ENCODE measurements at places on chromosomes 12 and 14.

- DNase-seq = no peak
These were observed 32.2 kb downstream of the RAB21 start for GRCh38 chr12:71786829-71787228.

GRCh38 chr14:55749201-55749812 is 169.3 kb downstream of the KTN1 start:
- no peak for DNase-seq

GRCh38 chr12:22588817-22589216 is 36.2 kb upstream of the ETNK1 start:
- DNase-seq = no peak

GRCh38 chr12:93970900-93971688 is 177.3 kb upstream of the PLXNC1 start:
- DNase-seq = no peak

- DNase-seq = no peak
These were observed 50.6 kb downstream of the WDHD1 start for GRCh38 chr14:54976316-54976715.

DNA sequence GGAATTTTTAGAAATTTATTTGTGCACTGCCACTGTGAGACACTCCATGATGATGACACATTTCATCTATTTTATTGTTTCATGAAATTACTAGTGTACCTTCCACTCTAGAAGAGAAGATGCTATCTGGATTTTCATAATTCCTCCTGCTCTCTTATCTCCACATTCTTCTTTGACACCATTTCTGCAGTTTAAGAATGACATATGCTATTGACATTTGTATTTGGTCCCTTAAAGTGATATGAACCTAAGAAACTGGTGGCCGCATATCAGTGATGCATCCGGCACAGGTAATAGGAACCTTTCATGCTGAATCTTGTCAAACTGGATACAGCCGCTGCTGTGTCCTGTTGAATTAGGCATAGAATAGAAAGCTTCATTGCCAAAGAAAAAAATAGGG is 696.3 kb downstream of the TMEM121 start:
- no peak for DNase-seq

- no peak for DNase-seq
These were observed 14.0 kb downstream of the RNASE9 start for GRCh38 chr14:20546877-20547276.

GRCh38 chr14:23663127-23663526 is 27.0 kb downstream of the DHRS2 start:
- no peak for DNase-seq

DNA sequence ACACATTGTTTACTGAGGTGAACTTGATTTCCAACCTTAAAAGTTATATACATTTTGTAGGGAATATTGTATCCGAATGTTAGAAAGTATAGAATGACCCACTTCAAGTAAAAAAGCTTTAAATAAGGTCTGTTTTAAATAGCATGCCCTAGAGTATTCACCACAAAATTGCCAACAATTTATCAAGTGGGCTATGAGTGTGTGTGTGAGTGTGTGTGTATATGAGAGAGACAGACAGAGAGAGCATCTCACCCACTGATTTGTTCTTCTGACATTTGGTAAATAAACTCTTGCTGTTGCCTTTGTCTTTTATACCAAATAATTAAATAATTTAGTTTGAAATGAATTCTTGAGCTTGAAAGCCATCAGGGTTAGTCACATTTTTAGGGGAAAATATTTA is 29.8 kb upstream of the RAP1B start:
- no peak for DNase-seq

DNA sequence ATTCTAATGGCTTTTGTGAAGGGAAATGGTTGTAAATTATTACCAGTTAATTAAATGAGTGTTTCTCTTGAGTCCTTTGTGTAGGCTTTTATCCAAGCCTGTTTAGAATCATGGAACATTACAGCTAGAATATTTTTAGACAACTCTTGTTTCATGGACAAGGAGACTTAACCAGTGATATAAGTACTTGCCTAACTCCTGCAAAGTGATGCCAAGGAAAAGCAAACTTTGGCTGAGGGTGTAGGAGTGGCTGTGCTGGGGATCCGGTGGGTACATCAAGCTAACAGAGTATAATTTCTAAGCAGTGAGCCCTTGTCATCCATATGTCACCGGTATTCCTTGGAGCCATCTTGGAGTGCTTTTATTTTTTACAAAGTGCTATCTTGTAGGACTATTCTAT is 61.5 kb downstream of the PRKCH start:
- DNase-seq = no peak

DNA sequence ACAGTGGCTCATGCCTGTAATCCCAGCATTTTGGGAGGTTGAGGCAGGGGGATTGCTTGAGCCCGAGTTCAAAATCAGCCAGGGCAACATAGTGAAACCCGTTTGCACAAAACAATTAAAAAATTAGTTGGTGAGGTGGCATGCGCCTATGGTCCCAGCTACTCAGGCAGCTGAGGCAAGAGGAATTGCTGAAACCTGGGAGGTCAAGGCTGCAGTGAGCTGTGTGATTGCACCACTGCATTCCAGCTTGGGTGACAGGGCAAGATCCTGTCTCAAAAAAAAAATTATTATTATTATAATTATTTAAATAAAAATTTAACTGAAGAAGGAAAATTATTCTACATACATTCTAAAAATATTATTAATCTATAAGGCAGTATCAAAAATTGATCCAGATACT is 164.1 kb downstream of the ITPR2 start:
- no peak for DNase-seq

- DNase-seq = no peak
These were observed 15.2 kb downstream of the RBM23 start for GRCh38 chr14:22903742-22904087.

- DNase-seq = no peak
These were observed 29.4 kb downstream of the PPP2R5E start for GRCh38 chr14:63513756-63514155.

DNA sequence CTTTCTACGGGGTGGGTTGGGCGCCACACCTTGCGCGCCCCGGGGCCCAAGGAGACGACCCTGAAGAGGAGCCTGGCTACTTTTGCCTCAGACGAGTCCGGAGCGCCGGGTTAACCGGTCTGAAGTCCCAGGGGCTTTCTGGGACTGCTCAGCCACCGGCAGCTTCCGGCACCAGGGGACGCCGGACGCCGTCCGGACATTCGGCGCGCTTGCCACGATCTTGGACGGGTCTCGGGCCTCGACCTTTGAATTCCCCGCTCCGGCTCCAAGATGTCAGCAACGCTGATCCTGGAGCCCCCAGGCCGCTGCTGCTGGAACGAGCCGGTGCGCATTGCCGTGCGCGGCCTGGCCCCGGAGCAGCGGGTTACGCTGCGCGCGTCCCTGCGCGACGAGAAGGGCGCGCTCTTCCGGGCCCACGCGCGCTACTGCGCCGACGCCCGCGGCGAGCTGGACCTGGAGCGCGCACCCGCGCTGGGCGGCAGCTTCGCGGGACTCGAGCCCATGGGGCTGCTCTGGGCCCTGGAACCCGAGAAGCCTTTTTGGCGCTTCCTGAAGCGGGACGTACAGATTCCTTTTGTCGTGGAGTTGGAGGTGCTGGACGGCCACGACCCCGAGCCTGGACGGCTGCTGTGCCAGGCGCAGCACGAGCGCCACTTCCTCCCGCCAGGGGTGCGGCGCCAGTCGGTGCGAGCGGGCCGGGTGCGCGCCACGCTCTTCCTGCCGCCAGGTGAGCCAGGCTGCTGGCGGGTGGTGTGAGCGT is at the start of gene ACOT4:
Gene ACOT4, plus strand, starts transcription at position 184 of the 760 bp plus-strand sequence. Its CDS starts 87 bp downstream, at position 271.
- peak; percentile 57 for DNase-seq

DNA sequence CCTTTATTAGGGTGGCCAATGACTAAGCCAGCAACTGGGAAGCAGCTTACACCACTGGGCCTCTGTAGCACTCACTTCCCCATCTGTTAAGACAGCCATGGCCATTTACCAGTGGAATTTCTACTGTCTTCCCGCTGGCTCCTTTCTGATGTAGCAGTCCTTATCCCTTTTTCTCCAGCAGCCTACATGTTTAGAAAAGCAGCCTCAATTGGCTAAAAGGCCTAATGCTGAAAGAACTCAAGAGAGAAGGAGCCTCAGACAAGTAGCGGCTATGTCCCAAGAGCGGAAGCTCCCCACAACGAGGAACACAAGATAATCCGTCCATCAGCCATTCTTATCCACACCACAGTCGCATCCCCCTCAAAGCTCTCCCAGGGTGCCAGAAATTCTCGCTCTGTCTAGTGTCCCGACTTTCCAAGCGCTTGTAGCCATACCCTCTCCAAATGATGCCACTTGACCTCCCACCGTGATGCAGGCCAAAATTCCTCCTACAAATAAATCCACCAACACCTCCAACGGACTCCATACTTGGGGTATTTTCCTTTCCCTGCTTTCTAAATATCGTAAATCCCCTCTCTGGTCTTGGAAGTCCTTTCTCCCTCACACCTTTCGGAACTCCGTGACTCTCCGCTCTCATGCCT is 624 bp downstream of the M6PR start:
- no peak for DNase-seq

DNA sequence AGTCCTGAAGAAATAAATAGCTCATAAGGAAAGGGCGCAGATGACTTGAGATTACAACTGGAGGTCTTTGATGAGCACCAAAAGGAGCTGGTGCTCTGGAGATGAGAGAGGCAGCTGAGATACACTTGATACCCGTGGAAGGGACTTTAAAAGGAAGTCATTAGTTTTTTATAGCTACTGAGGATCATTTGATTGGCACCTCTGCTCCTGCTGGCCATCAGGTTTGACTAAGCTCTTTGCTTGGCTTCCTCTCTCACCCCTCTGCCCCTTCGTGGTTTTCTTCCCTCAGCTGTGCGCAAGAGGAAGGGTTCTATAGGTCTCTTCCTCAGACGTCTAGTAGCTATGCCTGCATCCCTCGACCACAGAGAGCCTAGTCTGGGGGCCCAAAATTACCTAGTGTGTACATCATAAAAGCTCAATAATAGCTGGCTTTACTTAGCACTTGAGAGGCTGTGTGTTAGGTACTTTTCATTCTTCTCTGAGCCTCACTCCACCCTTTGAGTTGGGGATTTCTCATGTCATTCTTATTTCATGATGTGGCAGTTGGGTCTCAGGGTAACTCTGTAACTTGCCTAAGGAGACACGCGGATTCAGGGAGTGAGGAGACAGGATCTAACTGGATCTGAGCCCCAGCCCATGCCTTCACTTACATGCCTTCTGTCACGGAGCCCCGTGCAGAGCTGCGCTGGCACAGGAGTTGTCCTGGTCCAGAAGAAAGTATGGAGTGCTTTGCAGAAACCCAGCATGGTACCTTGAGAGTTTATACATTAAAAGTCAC is 68.4 kb upstream of the ASPG start:
- DNase-seq = no peak

DNA sequence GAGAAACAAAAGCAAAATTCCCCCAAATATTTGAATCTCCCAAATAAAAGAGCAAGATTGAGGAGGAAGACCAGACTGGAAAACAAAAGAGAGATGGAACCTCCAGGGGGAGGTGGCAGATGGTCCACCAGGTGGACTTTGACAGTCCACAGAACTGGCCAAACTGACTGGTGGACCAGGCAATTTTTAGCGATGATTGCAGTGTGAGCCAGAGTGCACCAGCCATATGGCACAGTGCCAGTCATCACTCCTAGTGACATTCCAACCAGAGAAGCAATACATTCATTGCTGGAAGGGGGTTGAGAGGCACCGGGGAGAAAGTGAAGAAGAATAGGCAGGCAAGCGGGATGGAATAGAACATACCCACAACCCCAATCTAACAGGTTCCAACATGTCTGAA is 182.9 kb downstream of the EXOC5 start:
- no peak for DNase-seq

- no peak for DNase-seq
These were observed 123.2 kb downstream of the FGD4 start for GRCh38 chr12:32522331-32523221.

GRCh38 chr14:40909906-40910305 is 696.8 kb upstream of the LRFN5 start:
- DNase-seq = no peak

DNA sequence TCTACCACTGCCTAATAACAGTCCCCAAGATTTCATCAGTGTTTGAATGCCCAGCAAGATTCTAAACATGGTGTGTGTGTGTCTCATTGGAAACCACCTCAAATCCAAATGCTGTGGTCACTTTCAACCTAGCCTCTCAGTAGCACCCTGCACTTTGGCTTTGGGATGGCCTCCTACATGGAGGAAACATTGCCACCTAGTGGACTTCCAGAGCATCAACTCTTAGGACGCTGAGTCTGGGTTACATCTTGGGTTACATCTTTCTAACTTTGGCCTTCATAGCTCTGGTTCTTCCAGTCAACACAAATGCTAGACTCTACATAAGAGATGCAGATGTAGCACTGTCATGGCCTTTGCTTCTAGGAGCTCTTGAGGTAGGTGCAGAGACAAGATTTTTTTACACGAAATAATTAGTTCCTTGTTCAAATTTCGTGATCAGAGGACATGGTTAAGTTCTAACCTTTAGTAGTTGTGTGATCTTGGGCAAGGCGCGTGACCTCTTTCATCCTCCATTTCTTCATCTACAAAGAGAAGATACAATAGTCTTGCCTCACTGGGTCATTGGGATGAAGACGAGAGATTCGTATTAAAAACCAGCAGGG is 113.5 kb upstream of the VASH1 start:
- no peak for DNase-seq

GRCh38 chr12:94718114-94718513 is 67.8 kb upstream of the TMCC3 start:
- DNase-seq = no peak

DNA sequence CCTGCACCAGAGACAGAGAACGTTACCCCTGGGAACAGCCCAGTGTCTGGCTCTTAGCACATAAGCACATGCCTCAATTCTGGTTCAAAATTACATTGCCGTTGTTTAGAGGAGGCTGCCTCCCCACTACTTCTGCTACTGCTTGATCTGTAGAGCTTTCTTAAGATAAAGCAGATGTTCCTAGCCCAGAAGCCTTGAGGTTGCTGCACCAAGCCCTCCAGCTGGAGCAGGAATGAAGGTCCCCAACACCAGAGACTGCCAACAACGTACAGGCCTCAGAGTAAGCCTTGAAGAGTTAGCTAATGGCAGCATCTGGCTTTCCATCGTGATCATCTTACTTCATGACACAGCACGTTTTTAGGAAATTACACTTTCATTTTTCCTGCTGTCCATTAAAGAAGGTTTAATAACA is 34.7 kb upstream of the AMIGO2 start:
- no peak for DNase-seq

GRCh38 chr14:98928418-98928817 is 343.6 kb downstream of the BCL11B start:
- no peak for DNase-seq

DNA sequence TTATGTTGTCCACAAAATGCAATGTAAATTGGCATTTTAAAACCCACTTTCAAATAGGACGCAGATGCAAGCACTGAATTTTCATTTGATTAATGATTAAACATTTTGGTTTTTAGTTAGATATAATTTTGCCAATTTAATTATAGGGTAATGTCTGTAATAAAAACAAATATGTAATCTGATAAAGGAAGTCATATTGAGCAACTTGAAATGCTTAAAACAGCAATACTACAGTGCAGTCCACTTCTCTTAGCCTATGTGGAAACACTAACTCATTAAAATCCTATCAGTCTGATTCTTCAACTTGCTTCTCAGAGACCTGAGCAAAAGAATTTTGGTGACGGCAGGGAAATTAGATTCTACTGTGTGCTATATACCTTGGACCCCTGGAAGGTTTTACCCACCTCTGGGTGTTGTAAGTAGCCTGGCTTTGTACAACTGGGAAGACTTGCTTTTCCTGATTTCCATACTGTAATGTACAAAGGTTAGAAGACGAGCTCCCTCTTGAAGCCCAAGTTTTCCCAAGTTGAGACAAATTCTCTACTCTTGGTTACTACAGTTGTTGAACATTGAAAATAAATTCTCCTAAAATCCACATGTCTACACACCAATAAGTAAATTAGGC is 4.1 kb downstream of the TRHDE start:
- no peak for DNase-seq

GRCh38 chr12:113867258-113867657 is 98.9 kb downstream of the RBM19 start:
- DNase-seq = no peak

GRCh38 chr12:52244615-52244994 is 11.6 kb downstream of the KRT7 start:
- no peak for DNase-seq

All from activated naive CD4-positive, alpha-beta T cell treated with Interleukin-2 at 50 U/mL for 16 hours (primary cell).